ENCODE measurements at places on chromosomes 2 and 18.

GRCh38 chr2:240817496-240818292 lies 2.3 kb downstream of the KIF1A start:
- DNase-seq, result no peak

GRCh38 chr18:34196256-34196655 lies 28.5 kb downstream of the NOL4 start:
- DNase-seq, result no peak

DNA sequence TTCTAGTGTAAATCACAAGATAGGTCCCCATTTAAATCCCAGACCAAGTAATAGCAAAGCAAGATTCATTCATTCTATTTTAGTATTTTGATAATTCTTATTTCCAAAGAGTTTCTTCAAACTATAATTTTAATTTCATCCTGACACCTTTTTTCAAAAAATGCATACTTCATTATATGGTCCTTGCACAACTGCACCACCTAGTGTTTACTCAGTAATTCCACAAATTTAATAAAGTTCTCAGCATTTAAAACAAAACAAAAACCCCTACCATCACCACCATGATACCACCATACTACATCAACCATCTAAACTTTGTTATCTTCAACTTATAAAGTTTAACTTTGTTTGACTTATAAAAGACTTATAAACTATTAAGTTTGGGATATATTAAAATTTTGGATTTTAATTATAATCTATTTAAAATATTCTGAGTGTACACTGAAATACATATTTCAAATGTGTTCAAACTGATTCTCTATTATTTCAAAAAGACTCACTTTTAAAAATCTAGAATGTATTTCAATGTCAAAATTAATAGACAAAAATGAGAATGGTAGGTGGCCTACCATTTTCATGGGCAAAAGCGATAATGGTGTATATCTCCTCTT lies 44.2 kb downstream of the WDPCP start:
- DNase-seq, result no peak

DNA sequence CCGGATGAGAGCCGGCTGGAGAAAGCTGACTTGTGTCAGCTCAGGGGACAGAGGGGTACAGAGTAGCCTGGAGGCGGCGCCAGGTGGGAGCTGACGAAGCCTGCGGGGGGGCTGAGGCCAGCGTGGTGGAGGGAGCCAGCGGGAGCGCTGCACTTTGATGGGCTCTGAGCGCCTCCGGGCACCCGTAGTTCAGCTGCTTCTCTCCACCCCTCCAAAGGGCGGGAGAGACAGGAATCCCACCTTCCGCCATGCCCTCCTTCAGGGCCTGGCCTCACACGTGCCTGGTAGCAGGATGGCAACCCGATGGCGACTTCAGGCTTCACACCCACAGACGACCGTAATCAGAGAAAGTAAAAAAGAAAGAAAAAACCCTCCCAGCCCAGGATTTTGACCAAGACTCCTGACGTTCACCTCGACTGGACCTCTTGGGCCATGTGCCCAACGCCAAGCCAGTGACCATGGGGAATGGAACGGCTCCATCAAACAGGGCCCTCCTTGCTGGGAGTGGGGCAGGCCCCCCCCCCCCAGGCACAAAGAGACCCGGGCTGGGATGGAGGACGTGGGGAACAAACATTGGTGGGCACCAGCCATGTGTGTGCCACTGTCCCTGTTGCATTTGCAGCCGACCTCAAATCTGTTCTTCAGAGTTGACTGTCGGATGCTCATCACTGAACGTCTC lies 60.7 kb upstream of the ASAP2 start:
- no peak for DNase-seq

GRCh38 chr2:3159782-3160545 lies 217.7 kb downstream of the EIPR1 start:
- DNase-seq, result no peak

DNA sequence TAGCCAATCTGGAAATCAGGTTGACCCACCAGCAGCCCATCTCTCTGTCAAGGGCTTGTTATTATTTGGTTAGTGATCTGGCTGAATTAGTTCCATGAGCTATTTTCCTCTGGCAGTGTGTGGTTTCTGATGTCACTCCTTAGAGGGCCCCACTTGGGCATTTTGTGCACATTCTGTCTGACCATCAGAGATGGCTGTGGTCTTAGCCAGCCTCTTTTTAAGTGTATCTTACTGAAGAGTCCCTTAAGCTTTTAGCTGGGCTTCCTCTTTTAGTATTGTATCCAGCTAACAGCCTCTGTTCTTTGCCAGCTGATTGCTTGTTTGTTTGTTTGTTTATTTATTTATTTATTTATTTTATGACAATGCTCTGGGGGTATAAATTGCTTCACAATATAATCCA lies 951.1 kb upstream of the CNTNAP5 start:
- no peak for DNase-seq

Data from Peyer's patch (tissue), 4 donors.